ENCODE measurements at places on chromosomes 2 and 18. TPM values are rescaled to one million over a fixed set of nuclear protein-coding genes. Genes with fewer than 3 reads are reported as not detected.

The ZNF407 gene
- total RNA-seq = 27.2 TPM

The SERPINB12 gene
- total RNA-seq = not detected

The DNAJC5G gene
- total RNA-seq = 0.23 TPM

The SERPINB3 gene
- not detected for total RNA-seq

The HPCAL1 gene
- total RNA-seq = 42.4 TPM

The GTF2A1L gene
- 0.69 TPM for total RNA-seq

The CXCR1 gene
- not detected for total RNA-seq

The AQP12A gene
- not detected for total RNA-seq

The GPBAR1 gene
- total RNA-seq = not detected

The DCC gene
- 30.4 TPM for total RNA-seq

The DAW1 gene
- 8.1 TPM for total RNA-seq

The KLHL41 gene
- total RNA-seq = 3.9 TPM

The REG3A gene
- not detected for total RNA-seq

The C18orf63 gene
- total RNA-seq = not detected
